ENCODE measurements at places on chromosomes 13 and 19.

DNA sequence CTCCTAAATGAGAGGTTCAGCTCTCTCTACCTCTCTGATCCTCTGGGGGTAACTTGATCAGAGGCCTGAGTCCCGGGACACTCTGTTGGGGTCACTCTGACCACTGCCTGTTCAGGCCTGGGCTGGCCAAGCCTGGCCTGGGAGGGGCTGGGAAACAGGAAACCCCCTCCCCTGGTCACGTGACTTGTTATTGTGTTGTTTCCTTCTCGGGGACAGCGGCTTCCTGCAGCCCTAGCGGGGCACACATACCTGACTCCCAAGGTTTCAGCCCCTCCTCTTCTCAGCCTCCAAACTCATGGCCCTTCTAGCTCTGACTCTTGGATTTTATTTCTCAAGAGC lies at the start of gene USHBP1:
USHBP1 (minus strand) TSS at position 105 of the 339 bp plus-strand sequence. CDS start 446 bp downstream, outside the sequence.
- DNase-seq: no peak

GRCh38 chr19:40335855-40336600 lies 12.2 kb downstream of the C19orf47 start:
- no peak for DNase-seq

DNA sequence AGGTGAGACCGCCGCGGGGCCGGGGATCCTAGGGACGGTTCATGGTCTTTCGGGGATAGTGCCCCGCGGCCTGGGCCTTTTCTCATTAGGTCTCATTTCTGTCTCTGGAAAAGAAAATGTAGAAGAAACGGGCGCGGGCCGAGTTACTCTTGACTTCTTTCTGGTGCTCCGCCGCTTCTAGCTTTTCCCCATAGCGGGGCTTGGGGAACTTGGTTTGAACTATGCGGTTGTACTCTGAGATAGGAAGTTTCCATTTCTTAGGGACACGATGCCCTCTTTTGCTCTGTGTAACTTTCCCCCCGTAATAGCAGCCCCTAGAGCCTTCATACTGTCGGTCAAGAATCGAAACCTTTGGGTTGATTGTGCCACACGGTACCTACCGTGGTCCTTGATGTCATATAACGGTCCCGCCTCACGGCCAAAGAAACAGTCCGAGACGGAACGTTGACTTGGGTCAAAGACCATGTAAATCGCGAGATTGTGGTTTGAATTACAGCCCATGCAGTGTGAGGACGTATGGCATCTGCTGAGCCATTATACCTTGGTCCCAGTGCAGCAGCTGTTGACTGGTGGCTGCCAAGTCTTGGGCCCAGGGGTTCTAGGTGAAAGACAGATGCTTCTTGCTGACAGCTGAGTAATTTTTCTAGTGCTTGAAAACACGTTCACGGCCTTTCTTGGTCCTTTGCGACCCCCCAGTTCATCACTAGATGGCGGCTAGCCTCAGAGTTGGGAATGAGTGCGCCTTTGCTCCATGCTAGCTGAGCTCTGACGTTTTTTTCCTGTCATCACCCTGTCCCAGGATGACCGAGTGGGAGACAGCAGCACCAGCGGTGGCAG lies 487 bp downstream of the RPS5 start:
- no peak for DNase-seq

DNA sequence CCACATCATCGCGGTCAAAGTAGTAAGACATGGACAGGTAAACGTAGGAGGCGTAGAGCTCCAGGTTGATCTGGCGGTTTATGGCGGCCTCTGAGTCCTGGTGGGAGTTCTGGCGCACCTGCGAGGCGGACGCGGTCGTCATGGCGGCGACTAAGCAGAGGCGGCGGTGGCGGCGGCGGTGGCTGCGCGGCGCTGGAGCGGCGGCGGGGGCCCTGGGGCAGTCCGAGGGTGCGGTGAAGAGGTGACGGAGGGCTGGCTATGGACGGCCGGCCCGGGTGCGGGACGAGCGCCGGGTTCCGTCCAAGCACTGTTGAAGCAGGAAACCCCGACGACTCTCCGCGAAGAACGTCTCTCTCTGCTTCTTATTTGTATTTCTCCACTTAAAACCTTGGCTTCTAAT lies 484.3 kb upstream of the SGCG start:
- DNase-seq: no peak

DNA sequence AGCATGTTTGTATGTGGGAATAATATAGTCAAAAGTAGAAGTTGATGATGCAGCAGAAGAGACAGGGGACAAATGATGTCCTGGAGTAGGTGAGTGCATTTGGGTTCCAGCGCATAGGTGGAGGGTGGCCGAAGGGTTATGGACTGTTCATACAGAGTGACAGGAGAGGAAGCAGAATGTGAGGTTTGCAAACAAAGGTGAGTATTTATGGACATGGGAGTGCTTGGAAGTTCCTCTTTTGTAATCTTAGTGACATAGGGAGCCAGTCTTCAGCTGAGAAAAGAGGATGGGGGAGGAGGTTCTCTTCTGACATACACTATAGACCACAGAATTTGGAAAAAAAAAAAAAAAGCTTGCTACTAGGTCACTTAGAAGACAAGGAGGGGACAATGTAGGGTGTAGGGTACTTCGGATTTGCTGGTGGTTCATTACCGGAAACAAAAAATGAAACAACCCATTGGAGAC lies 331.6 kb downstream of the DLEU7 start:
- no peak for DNase-seq

- DNase-seq: no peak
Measured at GRCh38 chr19:6010107-6010506, 32.2 kb upstream of the RANBP3 start.

DNA sequence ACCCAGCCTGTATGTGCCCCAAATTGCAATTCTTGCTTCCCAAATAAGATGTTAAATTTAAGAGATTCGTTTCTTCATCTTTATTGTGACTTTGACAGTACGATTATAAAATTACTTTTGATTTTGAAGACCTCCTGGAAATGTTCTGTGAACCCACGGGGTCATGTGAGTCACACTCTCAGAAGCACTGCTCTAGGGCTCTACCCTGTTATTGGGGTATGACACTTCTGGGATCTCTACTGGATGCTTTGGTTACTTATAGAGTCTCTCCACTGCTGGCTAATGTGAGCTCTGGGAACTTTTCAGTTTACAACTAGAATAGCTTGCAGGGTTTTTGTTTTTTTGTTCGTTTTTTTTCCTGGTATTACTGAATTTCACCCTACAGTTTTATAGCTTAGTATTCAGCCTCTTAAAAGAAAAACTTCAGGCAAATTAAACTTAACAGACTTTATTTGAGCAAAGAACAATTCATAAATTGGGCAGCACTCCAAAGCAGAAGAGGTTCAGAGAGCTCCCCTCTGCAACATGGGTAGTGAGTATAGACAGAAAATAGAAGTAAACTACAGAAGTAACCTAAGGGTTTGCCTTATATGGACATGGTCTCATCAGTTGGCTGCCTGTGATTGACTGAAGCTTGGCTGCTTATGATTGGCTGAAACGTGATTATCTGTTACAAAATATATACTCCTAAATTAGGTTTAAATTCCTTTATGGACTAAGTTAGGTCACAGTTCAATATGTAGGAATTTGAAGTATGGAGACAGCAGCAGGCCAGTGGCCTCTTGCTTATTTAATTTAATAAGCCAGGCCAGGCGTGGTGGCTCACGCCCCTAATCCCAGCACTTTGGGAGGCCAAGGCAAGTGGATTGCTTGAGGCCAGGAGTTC lies 28.5 kb upstream of the PSPC1 start:
- DNase-seq: no peak

- no peak for DNase-seq
Measured at GRCh38 chr13:107907065-107907805, 308.1 kb downstream of the LIG4 start.

DNA sequence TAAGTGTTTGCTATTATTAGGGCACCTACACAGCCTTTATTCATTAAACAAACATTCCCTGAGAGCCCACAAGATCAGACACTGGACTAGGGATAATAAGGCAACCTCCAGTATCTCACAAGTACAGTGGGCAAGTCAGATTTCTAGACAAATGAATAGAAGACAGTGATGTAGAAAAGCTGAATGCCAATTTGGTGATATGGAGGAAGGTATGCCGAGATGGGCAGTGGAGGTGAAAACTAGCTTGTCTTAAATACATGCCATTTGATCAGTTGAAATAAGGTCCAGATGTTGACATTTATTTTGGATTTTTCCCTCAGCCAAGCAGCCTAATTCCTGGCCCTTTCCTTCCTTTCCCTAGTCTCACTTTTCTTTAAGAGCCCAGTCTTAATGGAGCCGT lies 130.3 kb downstream of the RXFP2 start:
- DNase-seq: no peak

DNA sequence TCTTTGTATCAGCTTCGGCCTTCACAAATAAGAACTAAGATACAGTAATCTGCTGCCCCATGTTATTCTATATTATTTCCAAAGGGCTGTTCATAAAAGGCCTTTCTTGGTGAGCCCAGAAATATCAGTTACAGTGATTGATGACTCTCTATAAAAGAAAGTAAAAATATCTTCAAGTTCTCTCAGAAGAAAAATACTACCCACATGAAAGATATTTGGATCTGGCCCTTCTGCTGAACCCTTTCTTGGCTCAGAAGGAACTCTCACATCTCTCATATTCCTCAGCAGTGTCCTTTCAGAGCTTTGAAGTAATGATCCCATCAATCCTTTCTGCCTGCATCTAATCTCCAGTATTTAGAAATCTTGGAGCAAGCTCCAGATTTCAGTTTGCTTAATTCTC lies 76.3 kb upstream of the SLITRK1 start:
- DNase-seq: no peak

DNA sequence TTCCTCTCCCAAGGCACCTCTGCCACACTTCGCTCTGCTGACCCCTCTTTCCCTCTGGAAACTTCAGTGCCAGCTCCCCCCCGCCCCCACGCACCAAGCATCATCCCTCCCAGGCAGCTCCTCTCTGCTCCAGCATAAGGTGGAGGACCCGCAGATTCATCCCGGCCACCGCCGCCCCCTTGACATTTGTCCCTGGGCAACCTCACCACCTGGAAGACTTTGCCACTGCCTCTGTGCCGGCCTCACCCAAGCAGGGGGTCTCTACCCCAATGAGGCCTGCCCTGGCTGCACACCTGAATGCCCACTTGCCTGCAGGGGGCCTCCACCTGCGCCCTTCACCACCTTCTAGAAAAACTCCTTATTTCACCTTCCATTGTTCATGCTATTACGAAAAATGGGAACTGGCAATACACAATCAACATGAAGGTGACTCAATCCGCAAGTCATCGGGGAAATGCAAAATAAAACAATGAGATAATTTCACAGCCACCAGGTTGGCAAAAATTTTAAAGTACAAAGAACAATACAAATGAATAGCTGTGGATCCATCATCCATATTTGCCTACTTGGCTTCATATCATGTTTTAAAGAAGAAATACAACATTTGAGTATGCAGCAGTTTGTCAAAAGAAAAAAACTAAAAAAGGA lies 21.9 kb downstream of the CCNE1 start:
- no peak for DNase-seq

GRCh38 chr19:40806423-40807146 lies 7.6 kb downstream of the EGLN2 start:
- peak; percentile 69 for DNase-seq

- no peak for DNase-seq
Measured at GRCh38 chr19:45166723-45167252, 6.0 kb upstream of the NKPD1 start.

DNA sequence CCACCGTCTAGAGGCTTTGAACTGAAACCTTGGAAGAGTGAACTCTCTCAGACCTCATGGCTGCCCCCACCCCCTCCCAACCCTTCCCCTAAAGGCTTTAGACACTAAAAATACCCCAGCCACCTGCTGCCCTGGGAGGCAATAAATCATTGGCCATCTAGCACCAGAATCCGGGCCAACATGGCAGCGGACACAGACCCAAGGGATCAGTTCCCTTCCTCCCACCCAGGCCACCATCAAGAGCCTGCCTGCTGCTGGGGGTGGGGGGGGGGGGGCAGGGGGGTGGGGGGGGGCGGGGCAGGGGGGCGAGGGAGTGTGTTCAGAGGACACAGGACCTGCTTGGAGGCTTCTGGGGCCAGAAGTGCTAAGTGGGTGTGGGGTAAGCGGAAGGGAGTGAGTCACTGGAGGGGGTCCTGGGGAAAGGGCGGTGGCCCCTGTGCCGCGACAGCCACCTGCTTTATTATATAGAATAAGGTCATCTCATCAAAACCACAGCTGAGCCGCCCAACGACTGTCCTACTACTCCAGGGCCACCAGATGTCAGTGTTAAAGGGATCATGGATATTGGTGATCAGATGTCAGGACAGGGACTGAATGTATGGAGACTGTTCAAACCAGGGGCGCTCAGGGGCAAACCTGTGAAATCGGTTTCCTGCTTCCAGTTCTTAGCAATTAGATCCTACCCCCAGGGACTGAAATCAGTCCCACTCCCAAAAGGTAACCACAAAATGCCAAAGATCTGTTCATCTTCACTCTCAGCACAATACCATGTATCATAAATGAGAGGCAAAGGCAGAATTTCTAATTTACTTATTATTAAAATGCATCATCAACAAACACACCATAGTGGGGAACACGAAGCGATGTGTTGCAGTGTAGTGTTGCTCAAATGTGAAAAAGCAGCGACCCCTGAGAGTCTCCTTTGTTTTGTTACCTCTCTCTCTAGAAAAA lies 24.3 kb downstream of the ARL11 start:
- no peak for DNase-seq

DNA sequence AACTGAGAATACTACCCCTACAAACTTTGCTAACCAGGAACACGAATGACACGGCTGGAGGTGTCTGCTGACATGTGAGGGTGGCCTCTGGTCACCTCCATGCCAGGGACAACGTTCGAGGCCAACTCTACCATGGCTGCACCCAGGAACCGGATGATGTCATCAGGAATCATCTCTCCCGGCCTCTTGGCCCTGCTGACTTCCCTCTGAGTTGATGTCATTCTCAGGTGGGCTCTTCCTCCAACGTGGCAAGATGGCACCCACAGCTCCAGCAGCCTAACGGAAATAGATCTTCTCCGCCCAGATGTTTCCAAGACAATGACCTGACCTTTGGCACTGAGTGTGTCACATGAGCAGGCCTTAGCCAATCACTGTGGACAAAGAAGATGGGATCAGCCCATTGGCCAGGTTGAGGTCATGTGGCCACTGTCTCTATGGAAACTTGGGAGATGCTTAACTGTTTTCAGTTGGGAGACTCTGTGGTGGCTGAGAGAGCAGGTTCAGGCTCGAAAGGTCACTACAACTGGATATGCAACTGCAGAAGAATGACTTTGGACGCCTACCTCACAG lies 15.0 kb downstream of the MBD3L2B start:
- no peak for DNase-seq

- DNase-seq: no peak
Measured at GRCh38 chr19:32358321-32358720, 12.9 kb downstream of the ZNF507 start.

Data from NCI-H1048 (cell line).